ENCODE measurements at places on chromosomes 5 and 9.

DNA sequence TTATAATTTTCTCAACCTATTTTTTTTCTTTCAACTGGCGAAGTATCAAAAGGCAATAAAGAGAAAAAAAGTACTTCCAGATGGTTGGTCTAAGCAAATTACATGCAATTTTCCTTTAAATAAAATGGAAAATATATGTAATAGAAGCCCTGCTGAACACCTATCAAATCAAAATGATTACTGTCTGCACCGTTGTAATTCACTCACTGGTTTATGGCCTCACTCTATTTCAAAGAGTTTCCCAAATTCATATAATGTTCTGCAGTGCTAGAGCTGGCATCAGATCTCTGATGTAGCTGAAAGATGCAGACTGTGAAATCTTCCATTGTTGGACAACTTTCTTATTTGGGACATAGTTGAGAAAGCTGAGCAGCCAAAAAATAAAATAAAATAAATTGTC is 130.3 kb downstream of the SEMA5A start:
- no peak for DNase-seq

GRCh38 chr5:61030163-61030482 is 85.1 kb downstream of the NDUFAF2 start:
- no peak for DNase-seq

GRCh38 chr5:132237670-132238069 is 10.0 kb upstream of the P4HA2 start:
- no peak for DNase-seq

GRCh38 chr9:107437716-107438115 is 51.9 kb downstream of the KLF4 start:
- DNase-seq = no peak

DNA sequence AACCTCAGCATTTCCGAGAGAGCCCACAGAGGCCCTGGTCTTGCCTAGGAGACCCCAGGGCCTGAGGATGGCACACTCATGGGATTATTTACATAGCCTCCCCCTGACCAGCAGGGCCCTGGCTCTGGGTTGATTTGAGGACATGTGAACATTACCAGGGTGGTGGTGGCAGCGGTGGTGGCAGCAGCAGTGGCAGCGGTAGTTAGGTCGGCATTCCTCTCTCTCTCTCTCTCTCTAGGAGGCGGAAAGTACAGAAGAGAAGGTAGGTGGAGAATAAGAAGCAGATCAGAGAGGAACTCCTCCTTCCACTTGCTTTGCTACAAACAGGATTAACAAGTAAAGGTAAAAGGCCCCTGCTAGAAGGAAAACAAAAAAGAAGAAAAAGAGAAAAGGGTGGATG is 39.3 kb downstream of the B4GALT1 start:
- no peak for DNase-seq

- peak; percentile 98 for DNase-seq
These were observed at the start of gene TRIM41 for GRCh38 chr5:181223058-181223728. Gene TRIM41, plus strand, starts transcription at chr5:181223281. Its CDS starts 719 bp downstream, at chr5:181224000.

- DNase-seq = no peak
These were observed 20.1 kb upstream of the SLC36A1 start for GRCh38 chr5:151427258-151427657.

GRCh38 chr5:127517110-127517479 is 345 bp upstream of the PRRC1 start:
- DNase-seq = no peak

DNA sequence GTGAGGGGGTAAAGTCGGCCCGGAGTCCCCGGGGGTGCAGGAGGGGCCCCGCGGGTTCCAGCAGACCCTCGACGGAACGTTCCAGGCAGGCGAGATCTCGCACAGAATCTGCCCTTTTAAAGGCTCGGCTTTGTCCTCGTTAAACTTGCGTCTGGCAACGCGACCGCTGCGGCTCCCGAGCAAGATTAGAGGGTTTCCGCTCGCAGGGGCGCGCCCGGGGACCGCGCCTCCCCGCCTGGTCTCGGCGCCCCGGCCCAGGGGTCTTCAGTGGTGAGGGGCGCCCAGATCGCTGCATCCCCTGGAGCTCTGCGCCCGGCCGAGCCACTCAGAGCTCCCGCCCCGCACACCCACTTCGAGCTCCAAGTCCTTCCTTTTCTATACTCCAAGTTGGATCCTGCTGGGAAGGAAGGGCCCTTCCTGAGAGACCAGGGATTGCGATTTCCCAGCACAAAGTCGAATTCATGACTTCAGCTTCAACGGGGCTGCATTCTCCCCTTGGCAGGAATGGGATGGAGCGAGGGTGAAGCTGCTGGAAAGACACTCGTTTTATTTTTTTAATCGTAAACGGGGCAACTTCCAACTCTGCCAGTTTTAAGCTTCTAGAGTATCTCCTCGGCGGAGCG is 11.3 kb downstream of the PROP1 start:
- DNase-seq = no peak

DNA sequence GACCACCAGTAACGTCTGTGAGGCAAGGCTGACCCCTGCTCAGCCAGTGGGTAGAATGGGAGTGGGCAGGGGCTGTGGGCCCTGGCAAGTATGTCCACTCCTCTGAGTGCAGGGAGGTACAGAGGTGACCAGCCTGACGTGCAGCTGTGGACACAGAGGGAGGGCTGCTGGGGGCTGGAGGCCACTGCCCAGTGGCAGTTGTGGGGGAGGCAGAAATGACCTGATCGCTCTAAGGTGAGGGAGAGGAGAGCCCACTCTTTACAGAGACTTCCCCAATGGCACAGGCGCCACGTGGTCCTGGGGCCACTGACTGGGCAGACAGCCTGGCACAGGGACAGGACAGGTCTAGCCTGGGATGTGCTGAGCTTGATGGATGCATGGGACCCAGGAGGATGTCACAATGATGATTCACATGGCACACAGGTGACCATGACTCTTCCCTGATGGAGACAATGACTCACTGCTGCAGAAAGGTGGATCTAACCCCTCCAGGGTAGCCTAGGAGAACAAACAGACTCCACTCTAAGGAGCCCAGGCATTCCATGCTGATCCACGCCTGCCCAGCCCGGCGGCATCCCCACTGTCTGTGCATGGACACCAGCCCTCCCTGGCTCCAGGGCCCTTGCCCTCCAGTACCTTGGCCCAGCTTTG is 7.7 kb downstream of the LPCAT1 start:
- no peak for DNase-seq

DNA sequence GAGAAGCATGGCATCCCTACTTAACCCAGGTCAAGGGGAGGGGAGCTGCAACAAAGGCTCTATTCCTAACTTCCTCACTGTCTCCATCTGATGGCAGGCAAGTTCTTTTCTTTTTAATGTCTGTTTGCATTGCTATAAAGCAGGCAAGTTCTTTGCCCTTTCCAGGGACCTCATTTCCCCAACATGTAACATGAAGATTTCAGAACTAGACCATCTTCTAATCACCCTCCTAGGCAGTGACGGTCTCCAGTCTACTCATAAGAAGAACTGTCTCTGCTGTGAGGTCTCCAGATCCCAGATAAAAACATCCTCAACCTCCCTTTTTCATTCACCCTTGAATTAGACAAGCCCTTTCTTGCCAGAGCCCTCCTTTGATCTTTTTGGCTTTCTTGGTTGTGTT is 42.1 kb downstream of the PPP1R2B start:
- no peak for DNase-seq

- no peak for DNase-seq
These were observed 11.8 kb downstream of the RGMB start for GRCh38 chr5:98785244-98785643.

DNA sequence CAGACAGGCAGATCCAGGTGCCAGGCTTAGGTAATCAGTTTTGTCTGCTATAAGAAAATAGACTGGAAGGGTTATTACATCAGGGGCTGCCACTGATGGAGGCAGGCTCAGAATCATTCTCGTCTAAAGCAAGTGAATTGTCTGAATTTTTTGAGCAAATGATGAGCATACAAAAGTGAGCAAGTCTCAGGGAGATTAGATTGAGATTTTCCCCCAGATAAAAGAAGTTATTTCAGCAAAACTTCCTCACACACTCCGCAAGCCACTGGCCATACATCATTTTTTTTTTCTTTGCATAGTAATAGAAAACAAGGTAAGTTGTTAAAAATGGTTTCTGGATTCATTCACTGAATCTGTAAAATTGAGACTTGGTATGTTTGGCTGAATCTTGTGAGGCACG is 52.9 kb downstream of the ZNF462 start:
- no peak for DNase-seq

DNA sequence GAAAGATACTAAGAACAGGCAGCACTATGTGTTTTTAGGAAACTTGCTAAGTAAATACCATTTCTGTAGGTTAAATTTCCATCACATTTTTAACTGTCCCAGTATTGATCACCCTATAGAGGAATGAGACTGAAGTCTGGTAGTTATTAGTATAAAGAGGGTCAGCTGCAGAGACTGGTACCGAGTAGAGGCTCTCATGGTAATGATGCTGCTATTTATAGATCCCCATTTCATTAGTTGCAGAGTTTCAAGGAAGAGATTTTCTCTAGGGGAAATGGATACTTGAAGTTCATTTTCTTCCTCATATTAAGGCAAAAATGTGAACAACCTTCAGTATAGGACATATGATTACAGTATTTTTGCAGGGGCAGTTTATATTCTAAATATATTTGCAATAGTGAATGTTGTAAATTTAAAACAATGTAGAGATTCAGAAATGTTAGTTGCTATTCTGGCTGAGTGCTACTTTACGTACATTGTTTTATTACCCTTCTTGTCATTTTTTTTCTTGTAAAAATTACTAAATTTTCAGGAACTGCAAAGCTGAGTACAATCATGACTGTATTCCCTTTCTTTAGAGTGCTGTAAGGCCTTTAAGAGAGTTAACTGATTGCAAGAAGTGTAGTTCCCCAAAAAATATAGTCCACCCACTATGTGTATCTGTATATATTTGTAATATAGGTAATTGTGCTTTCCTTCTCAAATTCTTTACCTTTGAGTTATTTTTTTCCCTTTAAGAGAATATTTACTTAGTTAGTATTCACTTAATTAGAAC is 14.7 kb downstream of the PBX3 start:
- DNase-seq = no peak

DNA sequence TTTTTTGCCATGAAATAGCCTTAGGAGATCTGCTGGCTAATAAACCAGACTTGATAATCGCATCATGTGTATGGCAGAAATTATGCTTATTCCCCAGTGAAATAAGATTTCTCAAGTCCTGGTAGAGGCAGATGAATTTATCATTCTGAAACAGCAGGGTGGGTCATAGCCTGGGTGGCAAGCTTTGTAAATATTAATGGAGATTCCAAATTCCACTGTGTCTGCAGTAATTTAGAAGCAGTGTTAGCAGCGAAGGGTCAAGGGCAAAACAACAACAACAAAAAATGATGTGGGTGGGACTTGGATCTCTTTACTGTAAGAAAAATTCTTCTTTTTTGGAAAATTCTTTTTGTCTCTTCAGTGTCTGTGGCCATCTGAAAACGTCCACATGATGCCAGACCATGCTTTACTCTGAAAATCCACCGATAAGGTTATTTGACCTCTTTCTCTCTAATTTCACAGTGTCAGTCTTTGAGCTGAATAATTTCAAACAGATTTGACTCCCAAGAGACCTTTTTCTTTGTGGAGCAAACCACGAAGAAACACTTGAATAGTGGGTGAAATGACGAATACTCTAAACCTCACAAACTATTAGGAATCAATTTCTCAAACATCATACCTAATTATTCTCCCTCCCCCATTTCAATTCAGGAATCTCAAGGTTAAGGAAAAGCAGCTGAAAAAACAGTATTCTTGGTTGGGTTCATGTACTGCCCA is 106.0 kb upstream of the RPS23 start:
- DNase-seq = no peak

DNA sequence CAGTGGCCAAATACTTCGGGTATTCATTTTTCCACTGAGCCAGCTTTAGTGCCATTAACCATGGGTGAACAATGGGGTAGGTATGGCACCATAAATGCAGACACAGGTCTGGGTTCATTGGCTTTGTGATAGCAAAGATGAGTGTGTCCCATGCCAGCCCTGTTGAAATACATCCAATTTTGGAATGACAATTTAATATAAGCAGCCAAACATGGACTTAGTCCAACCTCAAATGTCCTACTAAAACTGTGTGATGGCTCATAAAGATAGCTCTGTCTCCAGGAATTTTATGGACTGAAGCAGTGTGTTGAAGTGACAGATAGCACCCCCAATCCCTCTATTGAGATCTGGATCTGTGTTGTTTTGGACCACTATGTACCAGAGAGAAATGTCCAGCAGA is 514.9 kb downstream of the RASEF start:
- DNase-seq = no peak

DNA sequence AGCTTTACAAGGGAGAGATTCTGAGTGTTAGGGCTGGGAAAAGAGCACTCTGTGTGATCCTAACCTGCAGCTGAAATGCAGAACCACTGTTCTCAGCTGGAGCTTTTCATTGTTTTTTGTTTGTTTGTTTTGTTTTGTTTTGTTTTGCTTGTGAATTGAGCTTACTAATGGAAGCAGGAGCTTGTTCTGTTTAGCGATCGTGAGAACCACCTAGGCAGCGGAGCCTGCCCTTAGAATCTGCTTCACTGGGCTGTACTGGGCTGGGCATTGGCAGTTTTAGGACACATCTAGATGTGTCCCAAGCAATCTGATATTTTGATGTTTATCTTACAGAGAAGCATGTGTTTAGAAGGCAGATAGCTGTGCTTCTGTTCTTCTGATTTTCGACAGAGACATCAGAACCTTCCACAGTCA is 14.3 kb downstream of the SYK start:
- no peak for DNase-seq

DNA sequence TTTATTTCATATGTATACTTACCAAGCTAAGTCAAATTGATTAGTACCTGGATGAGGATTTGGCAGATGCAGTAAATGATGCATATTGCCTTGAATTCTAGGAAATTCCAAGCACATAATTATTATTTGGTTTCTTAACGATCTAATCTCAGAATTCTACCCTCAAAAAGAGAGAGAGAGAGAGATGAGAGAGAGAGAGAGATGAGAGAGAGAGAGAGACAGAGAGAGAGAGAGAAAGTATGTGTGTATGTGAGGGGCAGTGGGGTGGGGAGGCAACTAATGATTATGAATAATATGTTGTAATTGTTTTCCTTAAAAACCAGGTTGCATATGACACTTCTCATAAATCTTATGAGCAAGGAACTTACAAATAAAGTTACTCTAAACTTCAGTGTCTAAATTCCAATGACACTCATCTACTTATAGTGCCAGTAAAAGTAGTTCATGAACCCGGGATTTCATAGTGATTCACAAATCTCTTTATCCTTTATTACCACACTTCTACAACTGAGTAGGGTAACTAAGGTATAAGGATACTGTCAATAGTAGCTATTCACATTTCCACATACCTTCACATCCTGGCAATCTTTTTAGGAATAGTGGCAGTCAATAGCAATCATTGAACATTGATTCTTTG is 60.5 kb upstream of the EDIL3 start:
- no peak for DNase-seq

DNA sequence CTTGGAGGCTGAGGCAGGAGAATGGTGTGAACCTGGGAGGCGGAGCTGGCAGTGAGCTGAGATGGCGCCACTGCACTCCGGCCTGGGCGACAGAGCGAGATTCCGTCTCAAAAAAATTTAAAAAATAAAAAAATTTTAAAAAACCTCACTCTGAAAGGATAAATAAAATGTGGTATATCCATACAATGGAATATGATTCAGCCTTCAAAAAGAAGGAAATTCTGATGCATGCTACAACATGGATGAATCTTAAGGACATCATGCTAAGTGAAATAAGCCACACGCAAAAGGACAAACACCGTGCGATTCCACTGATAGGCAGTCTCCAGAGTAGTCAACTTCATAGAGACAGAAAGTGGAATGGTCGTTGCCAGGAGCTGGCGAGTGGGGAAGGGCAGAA is 8.4 kb downstream of the DBN1 start:
- no peak for DNase-seq
